ENCODE measurements at places on chromosomes 4 and X.
A peak's percentile ranks its signal among the peaks of the same experiment; 100 is the strongest.

GRCh38 chrX:95703696-95704095 lies 980.9 kb upstream of the DIAPH2 start:
- no peak for DNase-seq

DNA sequence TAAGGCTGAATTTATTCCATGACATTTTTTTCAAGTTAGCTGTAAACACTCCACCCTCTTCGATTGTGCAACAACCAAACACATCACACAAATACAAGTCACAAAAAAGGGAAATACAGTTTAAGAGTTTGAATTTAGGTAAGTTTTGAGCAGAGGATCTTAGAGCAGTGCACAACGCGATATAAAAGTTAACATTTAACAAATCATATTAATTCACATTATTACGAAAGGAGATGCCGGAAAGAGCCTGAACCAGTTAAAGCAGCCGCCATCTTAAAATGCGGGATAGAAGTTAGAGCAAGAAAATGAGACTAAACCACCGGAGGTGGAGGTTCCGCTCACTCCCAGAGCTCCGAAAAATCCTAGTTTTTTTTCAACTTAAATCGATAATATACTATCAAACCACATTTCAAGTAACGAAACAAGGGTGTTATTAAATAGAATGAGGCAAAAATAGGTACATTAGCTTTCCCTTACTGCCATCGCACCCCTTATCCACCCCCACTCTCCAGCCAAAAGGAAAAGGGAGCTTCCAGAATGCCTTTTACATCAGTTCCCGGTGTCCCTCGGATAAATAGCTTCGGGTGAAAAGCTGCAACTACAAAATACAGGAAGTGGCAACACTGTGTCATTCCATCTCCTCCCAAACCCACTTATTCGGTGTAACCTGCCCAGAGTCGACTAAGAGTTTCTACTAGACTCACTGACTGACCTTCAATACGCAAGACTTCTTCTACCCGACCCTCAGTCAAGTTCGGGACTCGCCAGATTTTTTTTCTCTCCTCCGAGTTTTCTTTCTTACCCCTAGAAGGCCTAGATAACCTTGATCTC lies 1.9 kb downstream of the UBE2D3 start:
- DNase-seq: peak; percentile 59

DNA sequence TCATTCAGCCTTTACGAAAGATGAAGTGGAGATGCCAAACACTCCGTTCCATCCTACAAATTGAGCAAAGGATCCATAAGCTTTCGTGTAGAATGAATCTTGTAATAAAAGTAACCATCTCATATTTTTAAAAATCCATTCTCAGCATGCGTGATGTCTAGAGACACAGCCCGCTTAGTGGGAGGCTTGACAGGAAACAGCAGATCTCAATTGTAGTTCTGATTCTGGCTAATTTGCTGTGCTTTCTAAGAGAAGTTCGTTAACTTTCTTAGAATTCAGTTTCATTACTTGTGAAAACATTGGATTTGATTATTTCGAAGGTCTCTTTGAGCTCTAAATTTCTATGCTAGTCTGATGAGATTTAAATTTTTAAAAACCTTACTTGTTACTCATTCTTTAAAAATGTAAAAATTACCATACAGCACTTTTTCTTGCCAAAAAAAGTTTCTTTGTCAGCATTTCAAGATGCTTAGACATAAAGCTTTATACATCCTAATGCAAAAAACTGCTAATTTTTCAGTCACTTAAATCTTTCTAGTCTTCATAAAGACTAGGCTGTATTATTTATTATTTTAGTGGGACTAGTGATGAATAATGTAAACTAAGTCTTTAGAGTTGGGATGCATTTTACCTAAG lies 66.9 kb upstream of the NEIL3 start:
- DNase-seq: no peak

- DNase-seq: no peak
Measured at GRCh38 chr4:25970226-25970675, 56.2 kb downstream of the SMIM20 start.

DNA sequence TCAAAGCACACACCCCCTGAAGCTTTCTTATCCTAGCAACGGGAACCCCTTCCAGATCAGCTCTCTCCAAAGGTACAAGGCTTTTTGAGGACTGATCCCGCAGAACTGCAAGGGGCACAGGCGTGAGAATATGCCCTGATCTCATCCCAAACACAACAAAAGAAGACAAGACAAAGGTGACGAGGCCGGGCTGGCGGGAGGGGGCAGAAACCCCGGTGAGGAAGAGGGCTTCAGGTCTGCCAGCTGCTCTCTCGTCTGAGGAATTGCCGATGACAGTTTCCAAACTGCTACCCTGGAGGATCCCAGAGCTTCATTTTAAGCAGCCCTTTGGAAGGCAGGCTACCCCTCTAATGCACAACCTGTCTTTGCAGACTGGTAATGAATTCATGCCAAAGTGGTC lies 3.4 kb downstream of the HCFC1 start:
- peak; percentile 35 for DNase-seq

GRCh38 chrX:148643460-148643859 lies 143.0 kb downstream of the AFF2 start:
- no peak for DNase-seq

DNA sequence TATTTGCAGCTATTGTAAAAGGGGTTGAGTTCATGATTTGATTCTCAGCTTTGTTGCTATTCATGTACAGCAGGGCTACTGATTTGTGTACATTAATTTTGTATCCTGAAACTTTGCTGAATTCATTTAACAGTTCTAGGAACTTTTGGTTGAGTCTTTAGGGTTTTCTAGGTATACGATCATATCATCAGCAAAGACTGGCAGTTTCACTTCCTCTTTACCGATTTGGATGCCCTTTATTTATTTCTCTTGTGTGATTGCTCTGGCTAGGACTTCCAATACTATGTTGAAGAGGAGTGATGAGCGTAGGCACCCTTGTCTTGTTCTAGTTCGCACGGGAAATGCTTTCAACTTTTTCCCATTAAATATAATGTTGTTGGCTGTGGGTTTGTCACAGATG lies 48.1 kb downstream of the NPY1R start:
- DNase-seq: no peak

DNA sequence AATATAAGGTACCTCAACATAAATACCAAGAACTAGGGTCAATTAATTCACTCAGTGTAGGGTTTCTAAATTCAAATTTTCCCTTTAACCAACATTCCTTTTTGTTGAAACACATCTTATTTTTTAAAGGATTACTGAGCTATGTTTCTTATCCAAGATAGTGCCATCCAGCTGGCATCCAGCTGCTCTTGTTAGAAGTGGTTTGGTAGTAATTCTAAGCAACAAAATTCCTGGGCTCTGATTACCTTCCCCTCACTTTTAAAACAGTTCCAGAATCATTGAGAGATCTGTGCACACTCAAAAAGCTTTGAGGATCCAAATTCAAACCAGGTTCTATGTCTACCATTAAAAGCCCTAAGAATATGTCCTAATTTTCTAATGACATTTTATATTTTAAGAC lies 583.7 kb downstream of the TRIML1 start:
- no peak for DNase-seq

GRCh38 chr4:44869222-44869882 lies 143.0 kb upstream of the GNPDA2 start:
- DNase-seq: no peak

DNA sequence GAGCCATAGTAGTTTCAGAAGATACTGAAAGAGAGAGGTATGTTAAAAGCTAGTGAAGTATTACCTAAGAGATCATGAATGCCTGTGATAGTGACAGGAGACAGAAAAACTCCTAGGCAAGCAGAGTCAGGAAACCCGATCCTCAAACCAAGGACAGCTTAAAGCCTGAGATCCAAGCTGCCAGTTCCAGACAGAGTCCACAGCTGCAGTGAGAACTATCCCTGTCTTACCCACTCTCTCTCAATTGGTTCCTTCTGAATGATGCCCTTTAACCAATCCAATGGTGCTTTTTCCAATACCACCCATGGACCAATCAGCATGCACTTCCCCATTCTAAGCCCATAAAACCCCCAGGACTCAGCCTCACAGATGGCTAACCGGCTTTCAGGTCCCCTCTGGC lies 90.4 kb upstream of the PCDH10 start:
- no peak for DNase-seq

GRCh38 chr4:57073559-57073958 lies 36.6 kb downstream of the IGFBP7 start:
- no peak for DNase-seq

DNA sequence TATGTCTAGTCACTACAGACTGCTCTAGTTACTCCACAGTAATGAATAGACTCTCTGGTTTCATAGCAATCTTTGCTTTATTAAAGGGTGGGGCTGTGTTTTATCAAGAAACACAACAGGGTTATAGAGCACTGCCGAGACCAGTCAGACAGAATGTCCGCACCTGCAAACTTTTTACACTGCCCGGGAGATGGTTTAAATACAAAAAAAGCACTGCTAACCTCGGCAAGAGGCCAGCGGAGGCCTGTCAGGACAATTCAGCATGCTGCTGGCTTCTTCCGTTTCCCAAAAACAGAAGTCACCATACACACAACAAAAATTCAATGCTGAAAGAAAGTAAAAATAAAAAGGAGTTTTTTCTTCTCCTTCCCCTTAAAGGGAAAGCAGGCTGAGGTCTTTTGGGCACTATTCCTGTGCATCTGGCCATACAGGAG lies 67.4 kb downstream of the IRF2 start:
- DNase-seq: no peak

All from NCI-H187 (cell line).